Smooth muscle cell of the umbilical artery (primary cell): ENCODE measurements at places on chromosomes 7 and 10. TPM values are rescaled to one million over a fixed set of nuclear protein-coding genes. Genes with fewer than 3 reads are reported as not detected.

The CYREN gene
- 36.2 and 40.4 TPM in 2 replicates for total RNA-seq

The ARMC10 gene
- 41.9 and 44.2 TPM in 2 replicates for total RNA-seq

The TMEM72 gene
- not detected in 2 replicates for total RNA-seq

The ANXA8 gene
- total RNA-seq = 2.2 and 4.5 TPM in 2 replicates

The NKX1-2 gene
- not detected in 2 replicates for total RNA-seq

The CTAGE15 gene
- not detected in 2 replicates for total RNA-seq

The MMRN2 gene
- total RNA-seq = 2.4 and 3.0 TPM in 2 replicates

The BRI3 gene
- 30.3 and 35.1 TPM in 2 replicates for total RNA-seq

The CHST12 gene
- 4.5 and 10.8 TPM in 2 replicates for total RNA-seq

The SH2D4B gene
- total RNA-seq = under 0.01 TPM in 1 of 2 replicates, not detected in the other

The OGDHL gene
- 0.14 and 0.59 TPM in 2 replicates for total RNA-seq

The FAM237B gene
- total RNA-seq = 0.05 TPM in 1 of 2 replicates, not detected in the other

The NKX6-2 gene
- not detected in 2 replicates for total RNA-seq

The PVRIG gene
- not detected in 2 replicates for total RNA-seq

The ZNF212 gene
- 4.8 and 6.2 TPM in 2 replicates for total RNA-seq

The GIMAP5 gene
- not detected in 2 replicates for total RNA-seq

The C10orf120 gene
- total RNA-seq = not detected in 2 replicates

The WNT8B gene
- not detected in 2 replicates for total RNA-seq

The GPR15LG gene
- total RNA-seq = not detected in 2 replicates

The SYT15B gene
- 0.05 and 1.5 TPM in 2 replicates for total RNA-seq

The ACHE gene
- 0.30 and 0.74 TPM in 2 replicates for total RNA-seq

The MYOF gene
- total RNA-seq = 202 and 385 TPM in 2 replicates

The SPDYE6 gene
- not detected in 2 replicates for total RNA-seq

The AOC1 gene
- not detected in 2 replicates for total RNA-seq

The TAF3 gene
- total RNA-seq = 1.8 and 2.8 TPM in 2 replicates

The AUTS2 gene
- 2.1 and 12.3 TPM in 2 replicates for total RNA-seq

The ITPRIP gene
- total RNA-seq = 18.7 and 30.5 TPM in 2 replicates

The GJD4 gene
- not detected in 2 replicates for total RNA-seq
